ENCODE measurements at places on chromosomes 13 and 19.

DNA sequence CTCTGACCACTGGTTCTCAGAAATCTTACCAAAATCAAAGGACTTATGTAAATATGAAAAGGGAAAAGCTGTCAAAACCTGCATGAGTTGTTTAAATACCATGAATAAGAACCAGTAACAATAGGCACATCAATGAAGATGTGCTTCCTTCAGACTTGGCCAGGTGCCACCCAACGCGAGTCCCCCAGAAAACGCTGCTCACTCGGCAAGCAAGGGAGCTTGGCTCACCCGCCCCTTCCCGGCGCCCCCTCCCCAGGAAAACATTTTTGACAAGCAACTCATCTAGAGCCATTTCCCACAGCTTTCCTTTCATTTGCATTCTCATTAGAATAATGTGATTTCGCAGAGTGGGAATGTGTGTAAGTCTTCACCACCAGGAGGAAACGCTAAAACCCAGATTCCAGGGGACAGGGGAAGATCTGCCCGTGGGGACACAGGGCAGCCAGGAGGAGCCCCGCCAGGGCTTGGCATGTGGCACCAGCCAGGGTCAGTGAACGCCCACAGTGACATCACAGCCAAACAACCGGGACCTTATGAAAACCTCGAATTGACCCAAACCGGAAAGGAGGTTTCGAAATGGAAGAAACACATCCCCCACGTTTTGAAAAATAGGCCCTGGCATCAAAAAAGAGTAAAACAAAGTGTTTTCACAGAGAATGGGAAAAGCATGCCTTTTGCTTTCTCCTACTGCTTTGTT is 366.2 kb upstream of the TSHZ3 start:
- no peak overlapping the region for H3K27ac ChIP-seq
- no peak overlapping the region for H3K4me3 ChIP-seq
- DNase-seq: no peak
- H3K36me3 ChIP-seq: no peaks in the 10 kb centered on the region
- H3K27me3 ChIP-seq: no peaks in the 10 kb centered on the region

- no peak overlapping the region for H3K4me3 ChIP-seq
- no peak for DNase-seq
- no peaks in the 10 kb centered on the region for H3K4me1 ChIP-seq
- H3K36me3 ChIP-seq: no peaks in the 10 kb centered on the region
- H3K27me3 ChIP-seq: no peaks in the 10 kb centered on the region
These were observed 314.9 kb upstream of the SLITRK5 start for GRCh38 chr13:87356314-87356713.

GRCh38 chr13:93249364-93250306 is 23.0 kb downstream of the GPC6 start:
- H3K36me3 ChIP-seq: no peaks in the 10 kb centered on the region
- H3K4me1 ChIP-seq: peaks cover 18% of the 10 kb centered on the region
- no peak overlapping the region for H3K4me3 ChIP-seq
- peak overlapping the region; percentile 95 for H3K27ac ChIP-seq
- no peaks in the 10 kb centered on the region for H3K27me3 ChIP-seq

GRCh38 chr13:102768909-102769308 is 4.7 kb downstream of the TEX30 start:
- no peak for DNase-seq
- H3K27ac ChIP-seq: no peak overlapping the region
- H3K4me3 ChIP-seq: no peak overlapping the region

DNA sequence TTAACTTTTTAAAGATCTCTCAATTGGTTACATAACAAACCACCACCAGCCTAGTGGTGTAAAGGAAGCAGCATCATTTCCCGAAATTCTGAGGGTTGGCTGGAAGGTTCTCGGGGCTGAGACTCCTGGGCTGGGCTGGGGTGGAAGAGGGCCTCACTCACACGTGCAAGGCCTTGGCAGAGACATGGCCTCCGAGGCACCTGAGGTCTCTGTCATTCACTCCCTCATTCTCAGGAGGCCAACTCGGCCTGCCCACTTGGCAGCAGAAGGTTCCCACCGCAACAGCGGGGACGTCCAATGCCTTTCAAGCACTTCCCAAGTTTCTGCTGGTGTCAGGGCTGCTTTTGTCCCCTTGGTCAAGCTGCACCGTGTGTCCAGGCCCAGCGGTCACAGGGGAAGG is 18.6 kb upstream of the RASA3 start:
- H3K4me1 ChIP-seq: no peaks in the 10 kb centered on the region
- no peaks in the 10 kb centered on the region for H3K27me3 ChIP-seq

DNA sequence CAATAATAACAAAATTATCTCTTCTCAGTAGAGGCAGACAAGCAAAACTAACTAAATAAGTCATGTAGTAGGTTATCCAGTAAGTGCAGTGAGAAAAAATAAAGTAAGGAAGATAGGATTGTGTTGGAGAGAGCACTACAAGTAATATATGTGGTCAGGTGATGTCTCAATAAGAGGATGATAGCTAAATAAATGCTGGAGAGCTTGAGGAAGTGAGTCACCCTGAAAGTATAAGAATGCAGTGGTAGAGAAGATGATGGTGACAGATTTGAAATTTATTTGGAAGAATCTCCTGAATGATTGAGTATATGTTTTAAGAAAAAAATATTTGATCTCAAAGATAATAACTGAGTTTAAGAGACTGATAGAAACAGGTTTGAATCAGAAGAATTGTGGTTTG is 152.2 kb upstream of the PRR20A start:
- H3K36me3 ChIP-seq: no peaks in the 10 kb centered on the region
- H3K4me1 ChIP-seq: no peaks in the 10 kb centered on the region
- H3K27me3 ChIP-seq: no peaks in the 10 kb centered on the region
- DNase-seq: no peak
- H3K27ac ChIP-seq: no peak overlapping the region
- no peak overlapping the region for H3K4me3 ChIP-seq

DNA sequence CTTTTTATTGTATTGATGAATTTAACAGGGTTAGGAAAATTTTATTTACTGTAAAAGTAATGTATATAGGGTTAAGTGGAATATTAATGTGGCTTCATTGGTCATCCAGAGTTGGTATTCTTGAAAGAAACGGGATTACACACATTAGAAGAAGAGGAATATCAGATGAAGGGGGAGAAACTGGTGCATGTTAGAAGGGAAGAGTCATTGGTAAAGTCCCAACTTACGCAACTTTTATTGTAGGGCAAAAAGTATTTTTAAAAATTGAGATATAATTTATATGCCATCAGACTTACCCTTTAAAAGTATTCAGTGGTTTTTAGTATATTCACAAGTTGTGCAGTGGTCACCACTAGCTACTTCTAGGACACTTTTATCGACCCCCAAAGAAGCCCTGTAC is 47.3 kb downstream of the DNAJC3 start:
- peaks cover 4% of the 10 kb centered on the region for H3K36me3 ChIP-seq
- no peak overlapping the region for H3K27ac ChIP-seq
- DNase-seq: no peak
- H3K4me1 ChIP-seq: no peaks in the 10 kb centered on the region
- no peaks in the 10 kb centered on the region for H3K27me3 ChIP-seq

GRCh38 chr19:3668331-3669081 is 31.8 kb downstream of the PIP5K1C start:
- H3K27ac ChIP-seq: no peak overlapping the region
- peaks cover 6% of the 10 kb centered on the region for H3K36me3 ChIP-seq
- no peaks in the 10 kb centered on the region for H3K27me3 ChIP-seq
- no peak overlapping the region for H3K4me3 ChIP-seq

DNA sequence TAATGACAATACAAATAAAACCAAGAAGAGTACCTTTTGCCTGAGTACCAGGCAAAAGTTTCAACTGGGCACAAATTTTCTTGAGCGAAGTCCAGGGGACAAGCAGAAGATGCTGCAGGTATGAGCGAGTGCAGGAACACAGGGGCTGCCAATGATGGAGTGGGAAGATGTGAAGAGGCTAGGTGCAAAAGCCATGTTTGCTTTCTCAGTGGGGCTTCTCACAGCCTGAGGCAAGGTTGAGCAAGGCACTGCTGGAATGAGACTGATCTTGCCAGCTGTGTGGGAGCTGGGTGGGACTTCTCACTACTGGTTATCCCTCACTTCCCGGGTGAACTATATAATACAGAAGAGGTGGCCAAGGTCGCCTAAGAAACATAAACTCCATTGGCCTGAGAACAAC is 1200.7 kb downstream of the SLITRK1 start:
- H3K27me3 ChIP-seq: no peaks in the 10 kb centered on the region
- H3K36me3 ChIP-seq: no peaks in the 10 kb centered on the region
- H3K27ac ChIP-seq: no peak overlapping the region
- DNase-seq: no peak

GRCh38 chr13:109938255-109938936 is 152.0 kb upstream of the IRS2 start:
- no peaks in the 10 kb centered on the region for H3K4me1 ChIP-seq
- no peak for DNase-seq
- H3K27ac ChIP-seq: peak overlapping the region; percentile 30
- no peaks in the 10 kb centered on the region for H3K36me3 ChIP-seq
- no peaks in the 10 kb centered on the region for H3K27me3 ChIP-seq
- no peak overlapping the region for H3K4me3 ChIP-seq

DNA sequence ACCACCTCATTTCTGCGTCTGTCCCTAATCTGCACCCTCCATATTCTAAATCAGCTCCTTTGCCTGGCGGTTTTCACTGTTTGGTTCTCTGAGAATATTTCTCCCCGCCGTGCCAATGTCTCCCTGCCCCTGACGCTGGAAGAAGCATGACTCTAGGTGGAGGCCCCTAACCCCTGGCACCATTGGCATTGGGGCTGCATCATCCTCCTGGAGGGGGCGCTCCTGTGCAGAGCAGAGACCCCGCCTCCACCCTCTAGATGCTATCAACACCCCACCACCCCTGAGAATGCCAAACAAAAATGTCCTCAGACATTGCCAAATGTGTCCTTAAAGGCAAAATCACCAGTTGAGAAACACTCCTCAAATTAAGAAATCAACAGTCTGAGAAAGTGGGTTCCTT is 6.5 kb downstream of the ZSCAN5B start:
- H3K4me1 ChIP-seq: no peaks in the 10 kb centered on the region
- no peak overlapping the region for H3K4me3 ChIP-seq
- no peaks in the 10 kb centered on the region for H3K36me3 ChIP-seq
- H3K27me3 ChIP-seq: peaks cover 44% of the 10 kb centered on the region
- DNase-seq: no peak

DNA sequence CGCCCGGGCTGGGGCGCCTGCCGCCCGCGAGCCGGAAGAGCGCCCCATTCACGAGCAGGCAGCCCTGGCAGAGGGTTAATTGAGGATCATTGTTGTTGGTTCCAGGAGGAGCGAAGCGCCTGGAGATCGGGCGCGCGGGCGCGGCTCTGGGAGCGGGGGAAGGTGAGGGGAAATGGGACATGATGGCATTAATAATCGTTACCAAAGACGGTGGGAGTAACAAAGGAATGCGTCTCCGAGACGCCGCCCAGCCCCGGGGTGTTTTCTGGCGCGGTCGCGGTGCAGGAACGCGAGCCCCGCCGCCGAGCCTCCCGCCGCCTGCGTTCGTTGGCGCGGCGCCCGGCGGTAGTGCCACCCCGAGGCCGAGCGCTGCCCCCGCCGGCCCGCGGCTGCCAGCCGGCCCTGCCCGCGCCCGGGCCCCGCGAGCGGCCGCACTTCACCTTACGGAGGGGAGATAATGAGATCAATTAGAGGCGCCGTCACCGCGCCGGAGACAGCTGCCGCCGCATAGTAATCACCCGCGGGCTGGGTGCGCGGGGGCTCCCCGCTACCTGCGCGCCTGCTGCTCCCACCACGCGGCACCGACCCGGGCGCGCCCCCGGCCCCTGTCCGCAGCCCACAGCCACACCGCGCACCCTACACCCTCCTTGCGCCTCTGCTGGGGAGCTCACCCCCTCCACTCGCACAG is 2.8 kb downstream of the ZNF536 start:
- H3K27me3 ChIP-seq: no peaks in the 10 kb centered on the region
- no peaks in the 10 kb centered on the region for H3K36me3 ChIP-seq
- H3K4me1 ChIP-seq: peaks cover 22% of the 10 kb centered on the region
- peak overlapping the region; percentile 16 for H3K27ac ChIP-seq
- DNase-seq: peak; percentile 85

DNA sequence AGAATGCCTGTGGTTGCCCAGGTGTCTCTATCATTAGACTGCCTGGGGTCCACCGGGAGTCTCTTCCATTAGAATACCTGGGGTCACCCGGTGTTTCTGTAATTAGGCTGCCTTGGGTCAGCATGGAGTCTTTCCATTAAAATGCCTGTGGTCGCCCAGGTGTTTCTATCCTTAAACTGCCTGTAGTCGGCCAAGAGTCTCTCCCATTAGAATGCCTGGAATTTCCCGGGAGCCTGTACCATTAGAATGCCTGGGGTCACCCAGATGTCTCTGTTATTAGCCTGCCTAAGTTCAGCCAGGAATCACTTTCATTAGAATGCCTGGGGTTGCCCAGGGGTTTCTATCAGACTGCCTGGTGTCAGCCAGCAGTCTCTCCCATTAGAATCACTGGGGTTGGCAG is 1492.8 kb downstream of the UQCRFS1 start:
- no peaks in the 10 kb centered on the region for H3K4me1 ChIP-seq
- no peaks in the 10 kb centered on the region for H3K36me3 ChIP-seq
- no peak overlapping the region for H3K27ac ChIP-seq
- H3K27me3 ChIP-seq: no peaks in the 10 kb centered on the region
- H3K4me3 ChIP-seq: no peak overlapping the region

DNA sequence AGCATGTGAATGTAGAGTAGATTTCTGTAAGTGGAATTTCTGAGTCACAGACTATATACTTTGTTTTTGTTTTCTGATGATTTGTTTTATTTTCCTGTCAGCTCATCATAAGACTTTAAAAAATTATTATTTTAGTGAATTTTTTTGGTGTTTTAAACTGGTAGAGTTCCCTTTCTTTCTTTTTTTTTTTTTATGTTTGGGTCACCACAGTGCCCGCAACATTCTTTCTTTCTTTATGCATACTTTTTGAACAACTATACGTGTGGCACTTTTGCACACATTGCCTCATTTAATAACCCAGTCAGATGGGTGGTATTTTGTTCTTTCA is 46.0 kb downstream of the WDFY2 start:
- peaks cover 44% of the 10 kb centered on the region for H3K4me1 ChIP-seq
- DNase-seq: no peak
- no peaks in the 10 kb centered on the region for H3K36me3 ChIP-seq
- no peaks in the 10 kb centered on the region for H3K27me3 ChIP-seq
- H3K27ac ChIP-seq: peak overlapping the region; percentile 58

GRCh38 chr13:42028113-42028799 is 20.2 kb upstream of the DGKH start:
- no peak overlapping the region for H3K4me3 ChIP-seq
- no peak overlapping the region for H3K27ac ChIP-seq
- no peaks in the 10 kb centered on the region for H3K27me3 ChIP-seq

Measured in SK-N-SH (cell line).